Stimulated activated CD8-positive, alpha-beta memory T cell treated with anti-CD3 and anti-CD28 coated beads, Interleukin-15, amount 100 ng/mL, for 24 hours (primary cell): ENCODE measurements at places on chromosomes 2 and 18.

DNA sequence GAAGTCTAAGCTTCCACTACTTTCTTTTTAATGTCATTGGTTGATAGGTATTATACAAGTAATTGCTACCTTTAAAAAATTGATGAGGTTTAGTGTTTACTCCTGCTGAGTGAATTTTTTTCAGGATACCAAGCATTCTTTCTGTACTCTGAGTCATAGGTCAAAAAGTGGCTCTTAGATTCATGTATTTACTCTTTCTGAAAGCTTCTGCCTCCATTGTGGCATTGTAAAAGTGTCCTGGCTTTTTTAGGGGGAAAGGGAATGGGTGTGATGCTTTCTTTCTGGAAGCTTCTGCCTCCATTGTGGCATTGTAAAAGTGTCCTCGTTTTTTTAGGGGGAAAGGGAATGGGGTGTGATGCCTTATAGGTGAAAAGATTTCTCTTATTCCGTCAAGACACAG lies 286.5 kb downstream of the LPIN1 start:
- no peak for DNase-seq

GRCh38 chr2:220046507-220046906 lies 419.1 kb downstream of the SLC4A3 start:
- DNase-seq: no peak

- no peak for DNase-seq
Measured at GRCh38 chr2:28276076-28276618, 116.5 kb upstream of the FOSL2 start.

GRCh38 chr2:75790121-75790813 lies 79.6 kb upstream of the GCFC2 start:
- no peak for DNase-seq

GRCh38 chr2:47033102-47033880 lies 117.7 kb upstream of the MCFD2 start:
- no peak for DNase-seq

DNA sequence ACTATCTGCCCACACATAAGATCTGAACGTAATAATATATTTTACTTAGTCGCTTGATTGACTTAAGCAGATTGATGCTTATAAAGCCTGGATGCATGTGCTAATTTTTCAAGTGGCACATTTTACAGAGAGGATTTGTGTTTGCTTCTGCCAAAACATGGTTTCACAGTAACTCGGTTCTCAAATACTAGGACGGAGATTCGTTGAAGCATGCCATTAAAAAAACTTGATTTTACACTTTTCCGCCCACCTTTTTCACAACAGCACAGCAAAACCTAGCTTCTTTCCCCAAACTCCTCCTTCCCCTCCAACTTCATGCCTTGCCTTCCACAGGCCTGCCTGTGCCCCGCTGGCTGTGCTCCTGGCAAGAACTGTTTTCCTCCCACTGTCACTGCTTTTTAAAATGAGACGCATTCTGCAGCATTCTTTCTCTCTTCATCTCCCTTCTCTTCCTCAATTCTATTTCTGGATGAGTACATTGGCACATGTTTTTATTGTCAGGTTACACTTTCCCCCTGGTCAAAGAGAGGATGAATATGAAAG lies 55.1 kb upstream of the LMAN1 start:
- DNase-seq: no peak

GRCh38 chr2:63738019-63738418 lies 103.7 kb upstream of the UGP2 start:
- no peak for DNase-seq

- no peak for DNase-seq
Measured at GRCh38 chr2:105329197-105329554, 359 bp downstream of the TGFBRAP1 start.

DNA sequence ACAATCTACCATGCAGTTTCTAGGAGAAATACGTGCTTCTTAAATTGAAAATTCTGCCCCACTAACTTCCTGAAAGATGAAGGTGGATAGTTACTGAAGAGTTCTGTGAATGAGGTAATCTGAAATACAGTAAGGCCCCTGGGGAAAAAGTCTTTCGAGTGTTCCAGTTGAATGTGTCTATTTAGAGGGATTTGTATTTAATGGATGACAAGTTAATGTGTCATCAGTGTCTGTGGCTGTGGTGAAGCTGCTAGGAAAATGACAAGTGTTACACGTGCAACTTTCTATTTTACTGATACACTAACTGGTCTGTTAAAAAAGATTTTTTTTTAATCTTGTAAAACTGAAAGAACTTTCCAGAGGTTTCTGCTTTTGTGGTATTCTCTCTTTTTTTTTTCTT lies 384.6 kb downstream of the STK39 start:
- no peak for DNase-seq
